ENCODE measurements at places on chromosomes 7 and 10. TPM values are rescaled to one million over a fixed set of nuclear protein-coding genes. Genes with fewer than 3 reads are reported as not detected.

DNA sequence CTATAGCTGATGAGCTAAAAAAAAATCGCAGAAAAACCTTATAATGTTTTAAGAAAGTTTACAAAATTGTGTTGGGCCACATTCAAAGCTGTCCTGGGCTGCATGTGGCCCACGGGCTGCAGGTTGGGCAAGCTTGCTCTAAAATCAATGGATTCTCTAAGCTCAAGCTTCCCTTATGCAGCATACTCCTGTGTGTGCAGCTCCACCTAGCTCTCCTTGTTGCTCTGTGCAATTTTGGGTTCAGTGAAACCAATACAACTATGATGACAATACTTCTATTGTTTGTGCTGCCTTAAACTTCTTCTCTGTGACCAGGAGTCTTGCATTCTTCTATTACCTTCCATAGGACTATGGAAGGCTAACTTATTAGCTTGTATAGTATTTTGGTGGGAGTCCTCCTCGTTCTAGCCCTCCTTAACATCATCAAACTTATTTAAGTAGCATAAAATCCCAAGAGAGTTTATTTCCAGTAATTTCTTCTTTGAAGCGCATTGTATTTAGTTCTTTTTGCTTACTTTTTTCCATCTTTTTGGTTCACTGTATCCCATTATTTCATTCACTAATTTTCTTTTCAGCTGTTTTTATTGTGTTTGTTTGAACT, 170.9 kb upstream of the SMIM30 start:
- no peak for DNase-seq

DNA sequence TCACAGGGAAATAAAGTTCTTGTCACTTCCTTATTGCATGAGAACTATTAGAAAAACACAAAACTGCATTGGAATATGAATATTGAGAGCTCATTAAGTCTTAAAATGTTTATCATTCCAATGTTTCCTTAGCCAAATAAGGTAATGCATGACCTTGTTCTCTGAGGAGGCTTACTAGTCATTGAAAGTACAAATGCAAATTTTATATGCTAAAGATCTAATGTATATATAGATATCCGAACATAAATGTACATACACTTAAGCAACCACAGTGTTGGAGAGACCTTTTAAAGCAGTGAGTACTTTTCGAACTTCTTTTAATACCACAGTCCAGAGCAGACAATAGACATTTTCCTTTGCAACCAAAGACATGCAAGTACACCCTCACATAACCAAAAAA, 96.1 kb downstream of the RELN start:
- no peak for DNase-seq

- no peak for DNase-seq
These were observed 533 bp upstream of the DMTF1 start for GRCh38 chr7:87151729-87152111.

SPOCK2 gene
- 6.6 TPM for total RNA-seq

CYP2E1 gene
- total RNA-seq, result 0.23 TPM
